ENCODE measurements at places on chromosomes 5 and 9.

DNA sequence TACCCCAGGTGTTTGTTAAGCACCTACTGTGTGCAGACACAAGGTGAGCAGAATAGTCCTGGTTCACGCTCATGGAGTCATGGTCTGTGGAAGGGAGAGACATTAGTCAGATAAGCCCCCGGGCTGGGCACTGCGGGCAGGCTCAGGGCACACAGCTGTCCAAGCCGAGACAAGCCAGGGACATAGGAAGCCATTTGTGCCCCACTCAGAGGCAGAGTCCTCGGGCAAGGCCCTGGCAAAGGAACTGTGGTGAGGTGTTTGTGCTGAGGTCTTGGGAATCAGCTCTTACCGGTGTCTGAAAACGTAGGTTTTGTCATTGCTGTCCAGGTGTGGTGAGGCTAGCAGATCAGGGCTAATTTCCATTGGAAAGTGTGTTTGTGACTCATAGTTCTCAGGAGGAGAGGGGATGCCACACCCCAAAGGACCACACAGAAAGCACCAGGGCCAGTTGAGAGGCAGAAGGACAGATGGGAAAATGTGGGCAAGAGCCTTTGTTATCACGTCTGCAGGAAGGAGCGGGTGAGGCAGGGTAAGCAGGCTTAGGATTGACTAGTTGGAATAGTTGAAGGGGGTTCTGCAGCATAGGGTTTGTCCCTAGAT is 46.1 kb upstream of the NEURL1B start:
- no peak for DNase-seq

DNA sequence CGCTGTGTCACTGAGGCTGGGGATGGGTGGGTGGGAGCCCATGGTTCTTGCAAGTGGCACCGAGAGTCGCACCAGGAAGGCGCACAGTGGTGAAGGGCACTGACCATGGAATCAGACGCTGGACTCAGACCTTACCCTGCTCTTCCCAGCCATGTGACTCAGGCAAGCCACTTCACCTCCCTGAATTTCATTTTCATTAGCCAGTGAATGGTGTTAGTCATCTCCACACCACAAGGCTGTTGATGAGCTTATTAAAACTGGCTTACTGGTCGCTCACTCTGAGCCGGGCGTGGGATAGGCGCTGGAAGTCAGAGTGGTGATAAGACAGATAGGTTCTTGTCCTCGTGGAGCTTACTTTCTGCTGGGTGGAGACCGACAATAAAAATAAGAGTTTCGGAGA is 25.1 kb downstream of the FGF18 start:
- no peak for DNase-seq

- DNase-seq: no peak
These were observed 4.6 kb downstream of the SNX2 start for GRCh38 chr5:122779451-122779850.

GRCh38 chr5:138981586-138981985 is 106.5 kb upstream of the LRRTM2 start:
- no peak for DNase-seq

GRCh38 chr9:71441266-71441665 is 319.8 kb upstream of the TRPM3 start:
- no peak for DNase-seq

GRCh38 chr9:127525401-127526188 is 74.3 kb downstream of the LRSAM1 start:
- peak; percentile 42 for DNase-seq

DNA sequence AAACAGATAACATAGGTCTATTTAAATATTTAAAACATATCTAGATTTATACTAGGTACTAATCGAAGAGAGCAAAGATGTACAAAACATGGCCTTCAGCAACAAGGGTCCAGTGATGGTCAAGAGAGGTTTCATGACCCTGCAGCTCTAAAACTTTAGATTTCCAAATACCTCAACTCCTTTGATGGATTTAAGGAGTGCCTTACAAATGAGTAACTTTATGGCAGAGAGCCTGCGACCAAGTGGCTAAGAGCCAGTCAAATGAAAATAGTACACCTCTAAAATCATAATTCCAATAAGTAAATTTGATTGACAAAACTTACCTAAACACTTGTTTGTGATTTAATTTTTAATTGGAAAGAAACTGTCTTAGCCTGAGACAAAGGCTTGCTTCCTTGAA is 4.7 kb upstream of the SH3RF2 start:
- no peak for DNase-seq

- no peak for DNase-seq
These were observed 974.2 kb upstream of the C9orf72 start for GRCh38 chr9:28547527-28547926.

GRCh38 chr5:125722550-125722949 is 700.7 kb upstream of the GRAMD2B start:
- no peak for DNase-seq
